ENCODE measurements at places on chromosomes 2 and 18.

- no peak for DNase-seq
These were observed 39.2 kb downstream of the WDR33 start for GRCh38 chr2:127771756-127772155.

- DNase-seq = no peak
These were observed 148.1 kb upstream of the PID1 start for GRCh38 chr2:229419158-229419557.

DNA sequence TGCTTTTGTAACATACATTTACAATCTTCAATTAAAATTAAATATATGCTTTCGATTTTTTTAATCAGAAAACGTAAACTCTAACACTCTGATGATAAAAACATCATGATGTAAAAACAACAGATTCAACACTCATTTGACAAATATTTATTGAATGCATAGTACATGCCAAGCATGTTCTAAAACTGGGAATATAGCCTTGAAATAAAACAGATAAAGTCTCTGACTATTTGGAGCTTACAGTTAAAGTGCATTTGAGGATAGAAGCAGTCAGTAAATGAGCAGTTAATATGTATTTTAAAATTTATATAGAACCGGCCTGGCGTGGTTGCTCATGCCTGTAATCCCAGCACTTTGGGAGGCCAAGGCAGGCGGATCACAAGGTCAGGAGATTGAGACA is 47.8 kb downstream of the TMX3 start:
- no peak for DNase-seq

DNA sequence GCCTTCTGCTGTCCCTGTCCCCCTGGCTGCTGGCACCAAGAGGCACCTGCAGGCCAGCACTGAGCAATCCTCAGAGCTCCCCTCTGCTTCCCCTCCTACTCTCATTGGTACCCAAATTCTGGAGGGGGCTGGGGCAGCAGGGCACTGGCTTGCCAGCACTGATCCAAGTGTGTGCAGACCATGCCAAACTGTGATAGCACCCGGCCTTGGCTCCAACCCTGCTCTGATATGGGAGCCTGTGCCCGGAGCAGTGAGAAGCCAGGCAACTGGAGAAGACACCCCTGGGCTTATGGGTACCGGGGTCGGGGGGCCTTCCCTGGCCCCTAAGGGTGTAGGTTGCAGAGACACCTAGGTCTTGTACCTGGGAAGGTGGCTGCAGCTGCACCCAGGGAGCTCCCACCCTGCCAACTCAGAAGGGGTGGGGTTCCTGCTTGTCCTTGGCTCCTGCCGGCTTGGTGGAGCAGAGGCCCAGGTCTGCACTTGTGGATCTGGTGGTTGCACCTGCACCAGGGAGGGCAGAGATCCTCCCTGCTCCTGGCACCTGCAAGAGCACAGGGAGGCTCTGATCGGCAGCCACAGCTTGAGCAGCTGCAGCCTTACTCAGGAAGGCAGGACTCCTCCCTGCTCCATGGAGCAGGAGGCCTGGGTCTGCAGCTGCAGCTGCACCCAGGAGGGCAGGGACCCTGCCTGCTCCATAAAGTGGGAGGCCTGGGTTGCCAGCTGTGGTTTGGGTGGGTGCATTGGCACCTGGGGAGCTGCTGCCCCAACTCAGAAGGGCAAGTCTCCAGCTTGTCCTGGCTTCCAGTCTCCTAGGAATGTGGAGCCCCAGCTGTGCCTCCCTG is 96.3 kb downstream of the BCL2L11 start:
- no peak for DNase-seq
